ENCODE measurements at places on chromosomes 12 and 14.

DNA sequence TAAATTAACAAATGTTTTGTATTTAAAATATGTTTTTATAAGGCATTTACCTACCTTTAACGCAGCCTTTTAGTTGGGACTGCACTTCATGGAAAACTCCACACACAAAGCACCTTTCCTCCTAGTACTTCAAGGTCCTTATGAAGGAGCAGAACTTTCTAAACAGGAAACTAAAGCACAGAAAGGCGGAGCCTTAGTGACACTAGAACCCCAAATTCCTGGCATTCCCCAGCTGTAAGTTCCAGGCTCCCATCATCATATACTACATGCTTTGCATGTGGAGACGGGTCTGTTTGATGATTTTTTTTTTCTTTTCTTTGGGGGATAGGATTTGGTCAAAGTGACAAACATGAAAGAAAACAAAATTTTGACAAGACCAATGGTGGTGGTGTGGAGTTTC lies 39.5 kb downstream of the STXBP6 start:
- DNase-seq = no peak

GRCh38 chr14:76348898-76349297 lies 27.0 kb upstream of the ESRRB start:
- no peak for DNase-seq

- no peak for DNase-seq
These were observed 54.3 kb downstream of the ZFYVE26 start for GRCh38 chr14:67762051-67762450.

DNA sequence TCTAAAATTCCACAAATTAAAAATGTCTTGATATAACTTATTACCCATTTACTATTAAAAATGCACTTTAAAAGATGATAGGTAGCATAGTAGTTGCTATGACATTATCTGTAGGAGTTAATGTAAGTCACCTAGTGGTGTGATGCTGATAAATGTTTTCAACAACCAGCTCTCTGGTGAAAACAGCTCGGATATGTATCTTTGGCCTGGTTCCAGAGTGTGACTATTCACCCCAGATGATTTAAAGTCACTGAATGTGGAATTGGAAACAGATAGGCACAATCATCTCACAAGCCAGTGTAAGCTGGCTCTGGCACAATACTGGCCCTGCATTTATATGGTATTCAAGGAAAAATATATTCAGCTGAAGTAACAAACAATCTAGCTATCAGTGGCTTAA lies 9.2 kb upstream of the CCDC196 start:
- no peak for DNase-seq

DNA sequence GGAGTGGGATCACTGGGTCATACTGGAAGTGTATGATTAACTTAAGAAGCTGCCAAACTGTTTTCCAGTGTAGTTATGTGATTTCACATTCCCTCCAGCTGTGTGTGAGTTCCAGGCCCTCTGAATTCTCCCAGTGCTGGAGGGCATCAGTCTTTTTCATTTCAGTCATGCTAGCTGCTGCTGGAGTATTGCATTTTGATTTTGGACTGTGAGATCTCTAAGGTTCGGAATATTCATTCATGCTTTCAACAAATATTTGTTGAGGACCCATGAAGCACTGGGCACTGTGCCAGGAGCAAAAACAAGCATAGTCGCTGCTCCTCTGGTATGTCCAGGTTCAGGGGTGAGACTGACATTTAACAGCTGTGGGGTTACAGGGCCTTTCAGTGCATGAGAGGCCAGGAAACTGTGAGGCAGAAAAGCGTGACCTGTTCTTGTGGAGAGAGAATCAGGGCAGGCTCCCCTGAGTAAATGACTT lies 133.2 kb downstream of the SCARB1 start:
- DNase-seq = no peak

GRCh38 chr14:74763803-74764531 lies 851 bp downstream of the YLPM1 start:
- DNase-seq = no peak

- no peak for DNase-seq
These were observed 182.9 kb downstream of the GLT1D1 start for GRCh38 chr12:129036135-129036534.

DNA sequence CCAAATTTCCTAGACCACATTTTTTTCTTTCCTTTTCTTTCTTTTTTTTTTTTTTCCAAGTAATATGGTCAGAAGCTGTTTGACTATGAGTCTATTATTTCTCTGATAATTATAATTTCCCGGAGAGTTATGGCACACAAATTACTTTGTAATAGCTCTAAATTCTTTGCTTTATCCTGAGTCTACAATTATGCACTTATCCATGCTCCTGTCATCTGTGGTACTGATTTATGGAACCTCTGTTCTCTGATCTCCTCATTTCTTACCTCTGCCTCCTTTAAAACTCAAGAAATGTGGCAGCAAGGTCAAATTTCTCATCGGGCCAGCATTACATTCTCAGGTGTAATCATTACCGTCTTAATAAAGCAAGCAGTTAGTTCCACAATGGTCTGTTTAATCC lies 282.1 kb downstream of the PAWR start:
- no peak for DNase-seq

- peak; percentile 26 for DNase-seq
These were observed 6.8 kb upstream of the TESPA1 start for GRCh38 chr12:54991161-54991990.

DNA sequence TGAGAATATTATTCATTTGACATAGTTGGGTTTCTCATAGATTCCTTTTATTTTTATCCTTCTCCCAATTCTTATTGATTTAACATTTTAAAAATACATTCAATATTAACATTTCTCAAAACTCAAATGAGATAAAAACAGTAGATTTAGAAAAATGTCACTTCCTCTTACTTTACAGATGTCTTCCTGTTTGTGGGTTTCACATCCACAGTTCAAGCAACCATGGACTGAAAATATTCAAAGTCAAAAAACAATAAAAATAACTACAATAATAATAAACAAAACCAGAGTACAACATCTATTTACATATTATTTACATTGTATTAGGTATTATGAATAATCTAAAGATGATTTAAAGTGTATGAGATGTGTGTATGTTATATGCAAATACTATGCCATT lies 111.3 kb upstream of the SLC16A7 start:
- DNase-seq = no peak

GRCh38 chr12:116604951-116605641 lies 45.9 kb downstream of the MAP1LC3B2 start:
- no peak for DNase-seq

- no peak for DNase-seq
These were observed 10.7 kb downstream of the TRMT5 start for GRCh38 chr14:60970146-60970545.

GRCh38 chr14:52835122-52835903 lies 43.9 kb upstream of the GNPNAT1 start:
- no peak for DNase-seq

DNA sequence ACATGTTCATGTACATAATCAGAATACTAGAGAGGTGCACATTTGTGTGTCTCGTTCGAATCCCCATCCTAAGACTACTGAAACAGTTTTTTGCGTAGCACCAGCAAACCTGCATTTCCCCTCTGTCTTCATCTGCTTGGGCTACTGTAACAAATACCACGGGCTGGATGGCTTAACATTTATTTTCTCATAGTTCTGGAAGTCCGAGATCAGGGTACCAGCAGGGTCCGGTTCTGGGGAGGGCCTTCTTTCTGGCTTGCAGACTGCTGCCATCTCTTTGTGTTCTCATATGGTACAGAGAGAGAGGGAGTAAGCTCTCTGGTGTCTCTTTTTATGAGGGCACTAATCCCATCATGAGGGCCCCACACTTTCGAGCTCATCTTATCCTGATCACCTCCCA lies 30.6 kb downstream of the KLC1 start:
- no peak for DNase-seq

- no peak for DNase-seq
These were observed 44.9 kb downstream of the SIX6 start for GRCh38 chr14:60553808-60554207.

DNA sequence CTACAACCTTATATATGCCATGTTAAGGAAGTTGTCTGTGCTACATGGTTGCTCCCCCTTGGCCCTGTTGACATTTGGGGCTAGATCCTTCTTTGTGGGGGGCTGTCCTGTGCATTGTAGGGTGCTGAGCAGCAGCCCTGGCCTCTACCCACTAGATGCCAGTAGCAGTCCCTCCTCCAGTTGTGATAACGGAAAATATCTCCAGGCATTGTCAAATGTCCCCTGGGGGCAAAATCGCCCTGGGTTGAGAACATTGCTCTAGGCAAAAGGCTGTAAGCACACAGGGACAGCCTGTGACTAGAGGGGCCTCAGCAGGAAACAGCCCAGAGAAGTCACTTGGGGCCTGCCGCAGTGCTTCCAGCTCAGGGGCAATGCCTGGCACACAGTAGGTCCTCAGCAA lies 1100.3 kb downstream of the BCL11B start:
- DNase-seq = no peak

DNA sequence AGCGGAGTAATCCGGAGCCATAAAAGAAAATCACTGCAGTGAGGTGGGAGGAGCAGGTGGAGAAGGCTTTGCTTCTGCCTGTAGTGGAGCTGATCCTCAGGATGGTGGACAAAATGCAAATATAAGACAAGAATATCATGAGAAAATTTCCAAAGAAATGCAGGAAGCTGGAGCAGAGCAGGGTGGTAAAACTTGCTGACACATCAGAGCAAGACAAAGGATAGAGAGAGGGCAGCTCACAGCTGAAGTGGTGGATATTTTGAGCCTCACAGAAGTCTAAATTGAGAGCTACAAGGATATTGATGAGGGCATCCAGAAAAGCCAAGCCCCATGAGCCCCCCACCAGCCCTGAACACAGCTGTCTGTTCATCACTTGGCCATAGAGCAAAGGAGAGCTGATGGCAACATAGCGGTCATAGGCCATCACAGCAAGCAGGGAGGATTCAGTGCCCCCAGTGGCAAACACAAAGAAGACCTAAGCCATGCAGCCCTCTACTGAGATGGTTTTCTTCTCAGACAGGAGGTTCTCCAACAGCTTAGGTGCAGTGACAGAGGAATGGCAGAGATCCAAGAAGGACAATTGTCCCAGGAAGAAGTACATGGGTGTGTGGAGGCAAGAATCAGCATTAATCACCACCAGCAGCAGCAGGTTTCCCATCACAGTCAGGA lies 30.0 kb upstream of the ANP32D start:
- no peak for DNase-seq

- no peak for DNase-seq
These were observed 17.2 kb upstream of the ARID4A start for GRCh38 chr14:58280954-58281787.

- no peak for DNase-seq
These were observed 2.3 kb downstream of the TAS2R46 start for GRCh38 chr12:11059784-11060183.

DNA sequence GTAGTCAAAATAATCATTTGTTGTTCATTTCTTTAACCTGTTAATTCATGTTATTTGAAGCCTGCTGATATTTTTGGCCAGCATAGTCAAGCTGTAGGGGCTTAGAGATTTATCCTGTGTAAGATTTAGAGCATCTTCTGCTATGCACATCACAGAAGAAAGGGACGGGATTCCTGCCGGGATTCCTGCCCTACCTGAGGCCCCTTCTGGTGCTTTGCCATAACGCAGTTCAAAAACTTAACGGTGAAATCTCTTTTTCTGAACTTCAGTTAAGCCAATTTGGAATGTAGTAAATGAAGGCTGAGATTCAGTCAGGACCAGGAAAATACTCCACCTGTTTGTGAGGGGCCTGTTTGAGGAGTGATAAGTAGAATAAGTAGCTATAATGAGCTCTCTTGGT lies 50.7 kb upstream of the TMEM260 start:
- no peak for DNase-seq

- DNase-seq = no peak
These were observed 242.3 kb downstream of the CCER1 start for GRCh38 chr12:90712671-90713070.

- DNase-seq = no peak
These were observed 442.4 kb upstream of the FOXG1 start for GRCh38 chr14:28323951-28324741.

- no peak for DNase-seq
These were observed 2.4 kb upstream of the MLEC start for GRCh38 chr12:120684523-120684932.

DNA sequence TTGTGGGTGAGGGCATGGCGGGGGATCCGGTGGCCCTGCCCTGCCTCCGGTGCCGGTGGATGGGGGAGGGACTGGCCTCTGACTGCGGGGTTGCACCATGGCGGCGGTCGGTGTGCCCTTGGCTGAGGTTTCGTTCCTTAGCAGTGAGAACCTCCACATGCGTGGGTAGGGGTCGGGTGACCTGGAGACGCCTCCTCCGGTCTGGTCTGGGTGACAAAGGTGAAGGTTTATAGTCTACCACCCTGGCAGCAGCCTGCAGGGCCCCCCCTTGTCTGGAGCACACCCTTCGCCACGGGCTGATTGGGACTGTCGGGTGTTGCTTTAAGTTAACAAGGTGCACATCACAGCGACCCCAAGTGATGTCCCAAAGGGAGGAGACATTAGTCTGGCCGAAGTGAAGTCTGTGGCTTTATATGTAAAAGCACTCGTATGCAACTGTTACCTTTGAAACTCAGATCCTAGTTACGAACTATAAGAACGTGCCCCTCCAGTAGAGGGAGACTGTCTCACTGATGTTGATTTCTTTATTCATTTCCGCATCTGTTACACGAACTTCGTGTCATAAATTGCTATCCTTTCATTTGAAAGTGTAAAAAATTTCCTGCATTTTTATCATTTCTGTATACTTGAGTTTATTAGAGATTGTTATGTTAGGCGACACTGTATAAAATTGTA lies 74.4 kb downstream of the WDR20 start:
- DNase-seq = no peak

GRCh38 chr14:104442107-104442551 lies 137.4 kb upstream of the C14orf180 start:
- DNase-seq = no peak

DNA sequence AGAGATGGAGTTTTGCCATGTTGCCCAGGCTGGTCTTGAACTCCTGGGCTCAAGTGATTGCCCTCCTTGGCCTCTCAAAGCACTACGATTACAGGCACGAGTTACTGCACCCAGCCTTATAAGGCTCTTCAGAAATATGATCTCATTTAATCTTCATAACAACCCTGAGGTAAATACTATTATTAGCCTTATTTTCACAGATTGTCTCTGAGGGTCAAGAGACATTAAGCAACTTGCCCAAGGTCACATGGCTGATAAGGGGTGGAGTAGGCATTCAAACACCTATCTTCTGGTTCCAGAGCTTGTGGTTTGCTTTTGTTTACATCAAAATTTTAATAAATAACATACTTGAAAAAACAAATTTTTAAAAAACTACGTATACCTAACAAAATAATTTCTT lies 5.1 kb downstream of the PRKAG1 start:
- no peak for DNase-seq

DNA sequence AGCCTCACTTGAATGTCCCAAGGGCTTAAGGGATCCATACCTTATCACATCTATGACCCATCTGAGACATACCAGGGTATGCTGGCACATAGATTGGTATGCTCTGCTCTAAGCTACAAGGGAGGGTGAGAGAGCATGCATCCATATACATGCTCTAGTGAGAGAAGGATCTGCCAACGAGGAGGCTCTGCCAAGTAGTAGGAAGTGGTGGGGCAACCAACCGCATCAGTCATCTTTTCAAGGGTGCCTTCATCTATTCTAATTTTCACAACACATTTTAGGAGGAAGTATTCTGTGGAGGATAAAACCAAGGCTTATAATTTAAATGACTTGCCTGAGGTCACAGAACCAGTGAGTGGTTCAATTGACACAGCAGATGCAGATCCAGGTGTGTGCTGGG lies 6.6 kb upstream of the PPM1A start:
- no peak for DNase-seq

GRCh38 chr12:70744178-70744577 lies 106.9 kb upstream of the PTPRB start:
- no peak for DNase-seq

All from activated T-cell treated with anti-CD3 and anti-CD28 coated beads for 48 hours (primary cell).